ENCODE measurements at places on chromosomes 4 and X.

GRCh38 chrX:15343075-15343476, 7.8 kb upstream of the PIGA start:
- DNase-seq = no peak

DNA sequence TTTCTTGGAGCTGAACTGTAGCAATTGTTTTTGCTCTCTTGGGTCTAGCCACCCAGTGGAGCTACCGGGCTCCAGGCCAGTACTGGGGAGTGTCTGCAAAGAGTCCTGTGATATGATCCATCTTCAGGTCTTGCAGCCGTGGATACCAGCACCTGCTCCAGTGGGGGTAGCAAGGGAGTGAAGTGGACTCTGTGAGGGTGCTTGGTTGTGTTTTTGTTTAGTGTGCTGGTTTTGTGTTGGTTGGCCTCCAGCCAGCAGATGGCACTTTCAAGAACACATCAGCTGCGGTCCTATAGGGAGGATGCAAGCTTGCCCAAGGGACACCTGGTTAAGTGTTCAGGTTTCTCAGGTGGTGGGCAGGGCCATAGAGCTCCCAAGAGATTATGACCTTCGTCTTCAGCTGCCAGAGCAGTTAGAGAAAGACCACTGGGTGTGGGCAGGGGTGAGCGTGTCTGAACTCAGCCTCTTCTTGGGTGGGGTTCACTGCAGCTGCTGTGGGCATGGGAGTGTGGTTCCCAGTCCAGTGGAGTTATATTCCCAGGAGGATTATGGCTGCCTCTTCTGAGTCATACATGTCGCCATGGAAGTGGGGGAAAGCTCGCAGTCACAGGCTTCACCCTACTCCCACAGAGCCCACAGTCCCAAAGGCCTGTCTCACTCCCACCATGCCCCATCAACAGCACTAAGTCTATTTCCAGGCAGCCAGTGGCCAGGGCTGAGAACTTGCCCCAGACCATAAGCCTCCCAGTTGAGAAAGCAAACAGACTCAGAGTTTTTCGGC, 811.6 kb downstream of the GLUD2 start:
- no peak for DNase-seq

DNA sequence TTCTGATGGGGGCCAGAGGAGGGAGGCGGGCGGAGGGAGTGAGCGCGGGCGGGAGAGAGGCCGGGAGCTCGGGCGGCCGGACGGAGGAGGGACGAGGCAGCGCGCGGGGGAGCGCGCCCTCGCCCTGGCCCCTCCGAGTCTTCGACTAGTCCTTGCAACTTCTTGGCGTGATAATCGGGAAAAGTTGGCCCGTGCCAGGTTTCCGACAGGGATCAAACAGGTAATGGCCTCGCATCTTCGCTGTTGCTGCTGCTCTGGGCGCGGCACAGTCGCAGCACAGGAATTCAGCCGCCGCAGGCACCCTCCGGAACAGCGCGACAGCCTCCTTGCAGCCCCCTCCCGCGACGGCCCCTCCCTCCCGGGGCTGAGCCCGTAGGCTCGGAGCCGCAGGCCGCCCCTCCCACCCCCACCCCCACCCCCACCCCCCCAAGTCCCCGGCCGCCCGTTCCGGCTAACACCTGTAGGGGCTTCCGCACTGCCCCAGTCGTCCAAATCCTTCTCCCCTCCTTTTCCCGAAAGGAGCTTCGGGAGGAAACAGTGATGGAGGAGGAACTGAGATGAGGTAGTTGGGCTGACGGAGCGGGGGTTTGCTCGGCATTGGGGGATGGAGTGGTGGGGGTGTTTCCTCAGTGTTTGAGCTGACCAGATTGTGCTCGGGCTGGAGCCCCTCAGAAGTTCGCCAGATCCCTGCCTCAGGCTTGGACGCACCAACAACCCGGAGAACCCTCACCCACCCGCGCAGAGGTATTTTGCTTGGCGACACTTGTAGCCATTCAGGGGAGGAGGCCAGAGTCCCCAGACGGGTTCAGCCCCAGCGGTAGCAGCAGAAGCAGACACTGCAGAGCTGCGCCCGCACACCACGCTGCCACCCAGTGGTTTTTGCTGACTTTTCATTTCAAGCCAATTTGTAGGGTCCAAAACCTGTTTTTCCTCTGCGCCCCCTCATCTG, at the start of gene FGF13:
TSS of gene FGF13 (minus strand) at position 319 of the 949 bp plus-strand sequence. CDS start 714 bp downstream, outside the sequence.
- no peak for DNase-seq

GRCh38 chrX:38379088-38379487, 26.7 kb downstream of the OTC start:
- DNase-seq = no peak

- DNase-seq = no peak
These were observed 134.1 kb upstream of the MAMLD1 start for GRCh38 chrX:150229030-150229429.

DNA sequence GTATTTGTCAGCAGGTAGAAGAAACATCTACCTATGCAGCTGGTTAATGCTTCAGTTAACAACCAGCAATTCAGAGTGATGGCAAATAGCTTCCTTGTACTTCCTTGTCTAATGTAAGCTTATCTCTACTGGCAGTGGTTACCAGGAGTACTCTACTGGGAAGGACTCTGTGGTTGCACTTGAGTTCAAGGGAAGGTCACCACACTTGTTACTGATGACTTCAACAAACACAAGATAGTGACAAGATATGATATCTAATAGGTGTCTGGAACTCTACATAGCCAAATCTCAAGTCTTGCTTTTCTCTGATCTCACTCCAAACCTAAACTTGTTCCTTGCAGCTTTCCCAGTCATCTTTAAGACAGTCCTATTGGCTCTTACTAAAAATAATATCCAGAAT, 1644.9 kb upstream of the TENM3 start:
- no peak for DNase-seq

GRCh38 chrX:104108955-104109354, 3.4 kb upstream of the ZCCHC18 start:
- DNase-seq = no peak

DNA sequence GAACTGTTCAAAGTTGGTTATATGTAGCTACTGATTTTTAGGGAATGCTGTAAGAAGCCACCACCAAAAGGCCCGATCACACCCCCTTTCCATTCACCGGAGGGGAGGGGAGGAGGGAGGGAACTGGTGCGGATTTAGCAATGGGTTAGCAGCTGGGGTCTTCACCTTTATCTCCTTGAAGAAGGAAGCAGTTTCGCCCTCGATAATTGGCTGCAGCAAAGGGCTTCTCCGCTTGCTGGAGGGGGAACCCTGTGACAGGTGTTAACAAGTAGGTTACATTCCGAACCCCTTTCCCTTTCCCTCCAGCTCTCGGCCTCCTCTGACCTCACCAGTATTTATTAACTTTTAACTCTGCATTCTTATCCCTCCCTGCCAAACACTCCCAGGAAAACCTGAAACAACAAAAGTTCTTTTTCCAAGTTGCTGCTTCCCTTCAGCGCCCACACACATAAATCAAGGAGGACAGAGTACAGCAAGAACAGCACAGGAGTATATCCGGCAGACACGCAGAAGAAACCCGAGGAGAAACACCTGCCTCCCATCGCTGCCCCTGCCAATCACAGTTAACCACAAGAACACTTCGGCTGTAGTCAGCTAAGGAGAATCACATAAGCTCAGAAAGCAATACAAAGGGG, 39.8 kb upstream of the NAP1L5 start:
- DNase-seq = no peak

DNA sequence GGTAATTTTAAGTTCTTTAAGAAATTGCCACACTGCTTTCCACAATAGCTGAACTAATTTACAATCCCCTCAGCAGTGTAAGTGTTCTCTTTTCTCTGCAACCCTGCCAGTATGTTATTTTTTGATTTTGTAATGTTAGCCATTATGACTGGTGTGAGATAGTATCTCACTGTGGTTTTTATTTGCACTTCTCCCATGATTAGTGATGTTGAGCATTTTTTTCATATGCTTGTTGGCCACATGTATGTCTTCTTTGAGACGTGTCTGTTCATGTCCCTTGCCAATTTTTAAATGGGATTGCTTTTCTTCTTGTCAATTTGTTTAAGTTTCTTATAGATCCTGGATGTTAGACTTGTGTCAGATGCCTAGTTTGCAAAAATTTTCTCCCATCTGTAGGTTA, 86.1 kb downstream of the BMP3 start:
- no peak for DNase-seq

GRCh38 chrX:120660637-120661036, 30.8 kb upstream of the C1GALT1C1 start:
- DNase-seq = no peak

GRCh38 chr4:175823015-175823742, 11.1 kb upstream of the GPM6A start:
- DNase-seq = no peak

GRCh38 chr4:110540982-110541451, 65.1 kb downstream of the ENPEP start:
- no peak for DNase-seq

GRCh38 chrX:75546724-75547511, 24.1 kb upstream of the ZDHHC15 start:
- DNase-seq = no peak

- DNase-seq = no peak
These were observed 236.9 kb downstream of the DCLK2 start for GRCh38 chr4:150315175-150315574.

DNA sequence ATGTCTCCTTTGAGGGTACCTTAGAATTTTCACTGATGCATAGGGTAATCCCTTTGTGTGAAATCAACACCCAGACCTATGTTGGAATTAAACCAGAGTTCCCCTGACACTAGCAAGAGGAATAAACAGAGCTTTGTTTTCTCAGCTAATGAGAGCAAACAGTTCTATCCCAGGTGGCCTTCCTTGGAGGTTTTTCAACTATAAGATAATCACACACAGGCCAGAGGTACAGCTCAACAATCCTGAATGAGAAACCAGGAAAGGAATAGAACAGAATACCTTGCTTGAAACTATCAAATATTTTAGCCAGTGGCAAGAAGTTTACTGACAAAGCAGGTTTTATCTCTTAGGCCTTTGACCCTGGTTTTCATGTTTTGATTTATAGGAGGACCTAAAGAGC, 100.2 kb downstream of the OTC start:
- no peak for DNase-seq

- no peak for DNase-seq
These were observed 53.2 kb downstream of the SPRY1 start for GRCh38 chr4:123449780-123450179.

GRCh38 chr4:22987870-22988269, 295.1 kb downstream of the GBA3 start:
- DNase-seq = no peak

- DNase-seq = no peak
These were observed 246.5 kb downstream of the PPP1R2C start for GRCh38 chrX:42531441-42531840.

DNA sequence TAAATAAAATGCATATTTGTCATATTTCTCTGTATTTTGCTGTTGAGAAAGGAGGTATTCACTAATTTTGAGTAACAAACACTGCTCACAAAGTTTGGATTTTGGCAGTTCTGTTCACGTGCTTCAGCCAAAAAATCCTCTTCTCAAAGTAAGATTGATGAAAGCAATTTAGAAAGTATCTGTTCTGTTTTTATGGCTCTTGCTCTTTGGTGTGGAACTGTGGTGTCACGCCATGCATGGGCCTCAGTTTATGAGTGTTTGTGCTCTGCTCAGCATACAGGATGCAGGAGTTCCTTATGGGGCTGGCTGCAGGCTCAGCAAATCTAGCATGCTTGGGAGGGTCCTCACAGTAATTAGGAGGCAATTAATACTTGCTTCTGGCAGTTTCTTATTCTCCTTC, 3.3 kb downstream of the HTT start:
- DNase-seq = no peak

- DNase-seq = no peak
These were observed 18.5 kb upstream of the CXCL8 start for GRCh38 chr4:73721909-73722308.

GRCh38 chr4:126733301-126733700, 899.5 kb upstream of the INTU start:
- DNase-seq = no peak

GRCh38 chr4:68218044-68218443, 27.4 kb downstream of the TMPRSS11B start:
- DNase-seq = no peak

DNA sequence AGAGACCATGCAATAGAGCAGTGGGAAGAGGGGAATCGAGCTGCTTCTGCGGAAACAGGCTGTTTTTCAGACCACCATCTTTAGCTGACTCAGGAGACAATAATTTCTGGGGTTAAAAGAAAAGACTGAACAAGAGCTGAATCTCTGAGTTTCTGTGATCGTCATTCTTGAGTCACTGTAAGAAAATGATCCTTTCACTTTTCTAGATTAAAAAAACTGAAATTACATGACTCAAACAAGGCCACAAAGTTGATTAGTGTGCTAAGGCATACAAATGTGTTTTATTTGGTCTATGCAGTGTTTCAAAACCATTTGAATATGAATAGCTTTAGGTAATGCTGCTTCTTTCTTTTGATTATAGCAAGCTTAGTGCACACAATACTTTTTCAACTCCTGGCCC, 194.4 kb upstream of the RPL34 start:
- DNase-seq = no peak

GRCh38 chr4:25367004-25367621, 9.9 kb upstream of the ANAPC4 start:
- no peak for DNase-seq

DNA sequence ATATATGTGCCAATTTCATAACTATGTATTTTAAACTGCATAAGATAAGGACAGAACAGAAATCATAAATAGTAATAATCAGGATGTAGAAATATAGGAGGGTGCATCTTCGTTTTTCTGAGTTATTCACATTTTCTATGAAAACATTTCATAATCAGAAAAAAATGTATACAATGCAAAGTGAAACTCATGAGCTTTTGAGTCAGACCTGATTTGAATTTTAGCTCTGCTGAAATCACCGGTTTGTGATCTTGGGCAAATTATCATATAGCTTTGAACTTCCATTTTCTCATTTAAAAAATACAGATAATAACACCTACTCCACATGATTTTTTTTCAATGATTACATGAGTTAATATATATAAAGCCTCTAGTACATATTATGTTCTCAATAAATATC, 106.9 kb downstream of the KDR start:
- no peak for DNase-seq

- no peak for DNase-seq
These were observed 41.9 kb upstream of the NSG1 start for GRCh38 chr4:4344915-4345527.

DNA sequence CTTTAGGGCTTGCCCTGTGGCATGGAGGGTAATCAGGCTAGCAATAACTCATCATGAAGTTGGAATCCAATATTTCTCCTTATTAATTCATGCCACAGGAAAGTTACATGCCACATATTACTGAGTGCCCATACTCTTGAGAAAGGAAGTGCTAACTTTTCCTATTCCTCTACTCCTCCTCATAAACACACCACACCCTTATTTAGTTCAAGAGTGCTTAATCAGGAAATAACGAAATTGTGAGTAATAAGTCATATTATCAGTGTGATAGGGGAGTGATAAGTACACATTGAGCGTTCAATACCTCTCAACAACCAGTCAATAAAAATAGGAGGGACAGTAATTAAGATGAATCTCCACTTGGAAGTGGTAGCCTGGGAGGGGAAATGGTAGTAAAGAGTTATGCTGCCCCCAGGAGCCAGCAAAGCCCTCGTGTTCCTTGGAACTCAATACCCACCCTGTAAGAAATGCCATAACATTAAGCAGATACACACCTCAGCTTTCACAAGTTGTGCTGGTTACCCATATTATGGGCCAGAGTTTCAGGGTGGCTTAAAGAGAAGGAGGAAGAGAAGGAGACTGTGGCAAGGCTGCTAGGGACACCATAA, 410.0 kb upstream of the NR3C2 start:
- no peak for DNase-seq

- no peak for DNase-seq
These were observed 81.1 kb upstream of the NEIL3 start for GRCh38 chr4:177228599-177228998.

- DNase-seq = no peak
These were observed 170.4 kb downstream of the SHROOM4 start for GRCh38 chrX:50643525-50644137.

- no peak for DNase-seq
These were observed 20.4 kb downstream of the UGT2B11 start for GRCh38 chr4:69194166-69194565.
